ENCODE measurements at places on chromosomes 5 and 9.
A peak's percentile ranks its signal among the peaks of the same experiment; 100 is the strongest.

GRCh38 chr9:93091056-93091452 lies 5.0 kb upstream of the CARD19 start:
- no peak for DNase-seq

DNA sequence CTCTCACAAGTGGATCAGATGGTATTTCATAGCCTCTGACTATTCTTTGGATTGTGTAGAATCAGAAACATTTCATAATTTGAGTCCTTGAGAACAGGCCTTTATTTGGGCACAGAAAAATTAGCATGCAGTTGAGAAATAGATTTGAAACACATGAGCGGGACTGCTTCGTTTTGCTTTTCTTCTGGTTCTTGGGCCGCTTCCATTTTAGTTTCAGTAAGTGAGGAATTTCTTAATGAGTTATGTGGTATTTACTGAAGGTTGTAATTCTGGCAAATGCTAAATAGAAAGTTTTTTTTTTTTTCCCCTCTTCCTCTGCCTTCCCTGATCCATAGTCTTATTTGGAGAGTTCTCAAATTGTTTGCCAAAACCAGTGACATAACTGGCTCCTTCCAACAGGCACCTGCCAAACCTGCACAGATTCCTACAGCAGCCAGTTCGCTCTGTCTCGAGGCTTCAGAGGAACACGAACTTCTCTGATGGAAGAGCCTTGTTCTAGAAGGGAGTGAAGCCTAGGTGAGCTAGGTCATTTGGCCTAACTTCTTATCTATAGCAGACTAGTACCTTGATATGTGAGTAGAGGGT lies 71.2 kb upstream of the SLC28A3 start:
- DNase-seq, result no peak

- no peak for DNase-seq
Measured at GRCh38 chr5:144162686-144163085, 7.8 kb downstream of the YIPF5 start.

GRCh38 chr9:79221084-79221483 lies 350.7 kb upstream of the TLE4 start:
- DNase-seq, result no peak

DNA sequence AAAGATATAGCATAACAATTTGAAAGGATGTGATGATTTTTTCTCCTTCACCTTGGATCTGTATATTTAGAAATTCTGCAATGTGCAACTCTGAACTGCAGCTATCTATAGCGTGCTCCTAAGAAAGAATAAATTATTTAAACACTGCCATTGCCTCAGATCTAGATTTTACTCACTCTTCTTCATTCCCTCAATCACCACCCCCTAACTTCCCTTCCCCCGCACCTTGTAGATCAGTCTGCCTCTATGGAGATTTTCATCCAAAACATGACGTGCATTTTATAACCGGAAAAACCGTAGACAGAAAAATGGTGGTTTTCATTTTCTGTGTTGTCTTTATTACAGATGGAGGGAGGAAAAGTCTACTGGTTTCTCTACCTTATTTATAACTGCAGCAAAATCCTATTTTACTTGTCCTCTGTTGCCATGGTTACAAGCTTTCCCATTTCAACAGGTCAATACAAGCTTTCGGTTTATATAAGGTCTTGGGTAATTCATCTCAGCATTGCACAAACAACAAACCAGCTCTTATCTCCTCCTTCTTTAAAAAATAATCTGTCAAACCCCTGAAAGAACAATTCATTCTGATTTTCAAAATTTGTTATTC lies 480.0 kb downstream of the TAF11L14 start:
- no peak for DNase-seq

GRCh38 chr9:123228967-123229366 lies 39.4 kb downstream of the STRBP start:
- no peak for DNase-seq

DNA sequence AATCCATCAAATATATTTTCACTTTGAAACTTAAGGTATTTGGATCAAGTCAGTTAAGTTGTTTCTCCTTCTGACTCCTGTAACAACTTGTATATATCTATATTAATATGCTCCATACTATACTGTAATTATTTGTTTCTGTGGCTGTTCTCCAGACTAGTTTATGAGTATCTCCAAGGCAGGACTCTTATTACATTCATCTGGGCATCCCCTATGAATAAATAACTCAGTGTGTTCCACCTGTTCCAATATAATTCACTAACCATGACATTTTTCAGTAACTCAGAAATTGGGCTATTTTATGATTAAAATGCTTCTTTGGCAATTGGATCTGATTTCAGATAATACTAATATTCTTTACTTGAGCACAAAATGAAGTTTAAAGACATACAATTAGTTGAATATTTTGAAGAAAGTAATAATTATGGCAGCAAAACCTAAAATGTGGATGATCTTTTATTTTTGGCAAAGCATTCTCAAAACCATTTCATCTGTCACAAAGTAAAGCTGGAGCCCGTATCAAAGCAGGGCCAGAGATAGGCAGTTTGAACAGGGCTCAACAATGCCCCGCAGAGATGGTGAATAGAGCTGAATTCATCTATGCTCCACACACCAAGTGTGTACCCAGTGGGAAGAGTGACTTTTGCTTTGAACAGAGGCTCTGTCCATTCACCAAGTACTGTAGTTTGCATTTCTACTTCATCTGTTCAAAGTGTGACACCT lies 314.3 kb downstream of the PDE4D start:
- DNase-seq, result no peak

DNA sequence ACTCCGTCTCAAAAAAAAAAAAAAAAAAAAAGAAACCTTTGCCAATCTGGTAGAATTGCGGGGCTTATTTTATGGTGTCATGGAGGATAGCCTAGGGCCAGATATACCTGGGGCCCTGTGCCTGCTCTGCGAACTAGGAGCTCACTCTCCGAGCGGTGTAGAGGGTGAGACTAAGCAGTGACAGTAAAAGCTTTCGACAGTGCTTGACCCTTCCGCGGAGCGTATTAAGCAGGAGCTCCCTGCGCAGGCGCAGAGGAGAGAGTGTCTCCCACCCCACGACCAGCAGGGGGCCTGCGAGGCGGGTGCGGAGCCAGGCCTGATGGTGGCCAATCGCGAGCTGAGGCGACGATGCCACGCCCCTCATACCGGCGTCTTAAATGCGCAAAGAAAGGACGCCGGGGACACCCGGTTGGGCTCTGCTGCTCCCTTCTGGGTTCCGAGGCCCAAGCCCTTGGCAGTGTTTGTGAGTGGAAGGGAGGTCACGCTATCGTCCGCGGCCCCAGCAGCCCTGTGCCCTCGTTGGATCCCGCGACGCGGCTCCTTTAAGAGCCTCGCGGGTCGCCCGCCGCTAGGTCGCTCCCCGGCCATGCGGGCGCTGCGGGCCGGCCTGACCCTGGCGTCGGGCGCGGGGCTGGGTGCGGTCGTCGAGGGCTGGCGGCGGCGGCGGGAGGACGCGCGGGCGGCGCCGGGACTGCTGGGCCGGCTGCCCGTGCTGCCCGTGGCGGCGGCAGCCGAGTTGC lies at the start of gene ENDOG:
TSS of gene ENDOG (plus strand) at position 402 of the 740 bp plus-strand sequence. CDS start at position 587, 185 bp downstream.
- peak; percentile 97 for DNase-seq

DNA sequence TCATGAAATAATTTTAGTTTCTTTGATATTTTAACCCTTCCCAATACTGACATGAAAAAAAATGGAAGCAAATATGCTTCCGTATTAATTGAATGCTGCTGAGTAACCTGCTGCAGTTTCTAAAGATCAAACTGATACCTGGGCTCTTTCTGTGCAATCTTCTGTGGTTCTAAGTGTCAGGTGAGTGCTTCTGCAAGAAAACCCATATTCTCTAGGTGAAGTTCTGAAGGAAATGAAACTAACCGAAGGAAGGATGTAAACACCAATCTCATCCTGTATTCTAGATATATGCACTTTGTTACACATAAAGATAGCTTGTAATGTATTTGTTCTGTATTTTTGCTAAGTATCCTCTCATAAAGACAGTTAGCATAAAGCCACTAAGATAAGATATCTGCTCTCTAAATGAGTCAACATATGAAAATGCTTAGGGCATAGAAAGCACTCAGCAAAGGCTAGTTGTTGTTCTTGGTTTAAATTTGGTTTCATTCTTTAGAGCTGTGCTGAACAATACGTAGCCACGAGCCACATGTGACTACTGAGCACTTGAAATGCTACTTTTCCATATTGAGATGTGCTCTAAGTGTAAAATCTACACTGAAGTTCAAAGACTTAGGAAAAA lies 52.0 kb downstream of the ITGA2 start:
- no peak for DNase-seq

- no peak for DNase-seq
Measured at GRCh38 chr9:36847781-36848673, 186.0 kb downstream of the PAX5 start.

DNA sequence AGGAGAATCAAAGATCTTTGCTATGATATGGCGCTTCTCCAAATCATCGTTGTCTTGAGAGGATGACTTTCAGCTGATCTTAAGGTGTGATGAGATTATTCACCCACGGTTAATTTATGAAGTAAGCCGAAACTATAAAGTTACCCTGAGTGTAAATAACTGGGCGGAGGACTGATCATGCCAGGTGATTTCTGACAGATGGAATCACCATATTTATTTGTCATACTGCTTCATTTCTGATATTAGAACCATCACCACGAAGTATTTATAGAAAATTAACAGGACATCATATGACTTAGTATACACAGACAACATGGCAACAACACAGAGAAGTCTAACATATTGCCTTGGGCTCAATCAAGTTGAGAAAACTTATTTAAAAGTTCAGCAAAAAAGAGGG lies 601.9 kb downstream of the RAB3C start:
- DNase-seq, result no peak

DNA sequence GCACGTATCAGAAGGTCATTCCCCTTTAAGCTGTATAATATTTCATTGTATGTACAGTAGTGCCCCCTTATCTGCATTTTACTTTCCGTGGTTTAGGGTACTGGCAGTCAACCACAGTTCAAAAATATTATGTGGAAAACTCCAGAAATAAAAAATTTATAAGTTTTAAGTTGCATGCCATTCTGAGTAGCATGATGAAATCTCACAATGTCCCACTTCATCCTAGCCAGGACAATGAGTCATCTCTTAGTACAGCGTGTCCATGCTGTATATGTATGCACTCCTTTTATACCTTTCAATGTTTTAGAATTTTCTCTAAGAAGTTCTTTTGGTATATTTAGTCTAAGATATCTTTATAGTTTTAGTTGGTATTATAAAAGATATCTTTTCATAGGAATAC lies 115.0 kb upstream of the HAND1 start:
- no peak for DNase-seq

DNA sequence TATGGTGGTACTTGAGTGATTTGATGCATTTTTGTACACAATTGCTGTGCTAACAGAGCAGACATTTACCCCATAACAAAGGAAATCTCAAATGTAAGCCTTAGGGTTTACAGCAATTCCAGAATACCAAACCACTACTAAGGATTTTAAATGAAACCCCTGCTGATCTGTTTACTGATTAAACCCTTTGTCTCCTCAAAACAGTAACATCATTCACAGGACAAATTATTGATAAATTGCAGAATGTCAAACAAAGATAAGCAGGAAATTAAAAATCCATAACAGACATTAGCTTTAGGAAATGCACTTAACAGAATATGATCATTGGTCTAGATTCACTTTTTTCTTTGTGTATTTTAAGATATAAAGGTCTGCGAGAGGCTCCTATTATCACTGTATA lies 1016.4 kb upstream of the DMAC1 start:
- no peak for DNase-seq

DNA sequence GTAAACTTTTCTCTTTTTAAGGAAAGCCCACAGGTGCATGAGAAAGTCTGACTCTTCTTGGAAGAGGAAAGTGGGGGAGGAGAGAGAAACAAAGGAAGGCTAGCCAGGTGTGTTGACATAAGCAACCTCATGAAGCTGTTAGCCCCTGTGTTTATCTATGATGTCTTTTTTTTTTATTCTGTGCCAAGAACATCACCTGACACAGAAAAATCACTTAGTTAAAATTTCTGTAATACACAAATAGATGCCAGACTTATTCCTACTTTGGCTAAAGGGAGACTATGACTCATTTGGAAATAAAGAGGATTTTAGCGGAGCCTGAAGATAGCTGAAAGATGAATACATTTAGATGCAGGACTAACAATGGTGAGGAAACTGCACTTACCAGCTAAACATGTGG lies 58.3 kb downstream of the BAAT start:
- DNase-seq, result no peak

GRCh38 chr9:83200531-83200930 lies 137.6 kb upstream of the RASEF start:
- no peak for DNase-seq

DNA sequence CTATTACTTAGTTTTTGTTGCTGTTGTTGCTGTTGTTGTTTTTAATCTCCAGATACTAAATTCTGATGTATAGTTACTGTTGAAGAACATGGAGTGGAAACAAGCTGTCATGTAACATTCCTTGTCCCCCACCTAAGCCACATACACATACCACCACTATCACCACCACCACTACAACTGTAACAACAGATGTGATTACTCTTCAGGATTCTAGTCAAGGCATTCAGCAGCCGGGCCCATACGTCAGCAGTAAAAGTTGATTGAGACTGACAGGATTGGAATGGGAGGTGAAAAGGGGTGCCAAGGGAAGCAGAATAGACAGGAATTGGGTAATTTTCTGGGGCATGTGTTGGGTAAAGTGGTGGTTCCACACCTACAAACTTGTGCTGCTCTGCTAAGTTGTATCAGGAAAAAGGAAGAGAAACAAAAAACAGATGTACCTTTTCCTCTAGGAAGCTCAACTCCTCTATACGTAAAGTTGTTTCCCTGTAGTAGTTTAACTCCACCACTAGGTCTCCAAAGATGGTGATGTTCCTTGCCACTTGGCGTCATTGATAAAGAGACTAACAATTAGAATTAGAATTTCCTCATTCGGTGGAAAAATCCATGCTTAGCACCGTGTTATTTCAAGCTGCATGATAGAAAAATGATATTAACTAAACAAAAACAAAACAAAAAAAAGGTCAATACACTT lies 138.6 kb downstream of the ARRDC3 start:
- no peak for DNase-seq

GRCh38 chr9:110446171-110446570 lies 108.5 kb upstream of the TXNDC8 start:
- no peak for DNase-seq

GRCh38 chr5:171444582-171444981 lies 25.1 kb downstream of the FGF18 start:
- DNase-seq, result no peak

- DNase-seq, result peak; percentile 48
Measured at GRCh38 chr5:95960667-95961616, 709 bp downstream of the ELL2 start.

- no peak for DNase-seq
Measured at GRCh38 chr5:136750224-136750862, 385.0 kb upstream of the TRPC7 start.

All from stimulated activated CD4-positive, alpha-beta T cell treated with anti-CD3 and anti-CD28 coated beads, TNF-alpha, amount 100 ng/mL, for 4 hours (primary cell).